ENCODE measurements at places on chromosomes 6 and 20. TPM values are rescaled to one million over a fixed set of nuclear protein-coding genes. Genes with fewer than 3 reads are reported as not detected.

GRCh38 chr6:134316733-134317431 is 1.0 kb downstream of the SGK1 start:
- no peak for DNase-seq

DNA sequence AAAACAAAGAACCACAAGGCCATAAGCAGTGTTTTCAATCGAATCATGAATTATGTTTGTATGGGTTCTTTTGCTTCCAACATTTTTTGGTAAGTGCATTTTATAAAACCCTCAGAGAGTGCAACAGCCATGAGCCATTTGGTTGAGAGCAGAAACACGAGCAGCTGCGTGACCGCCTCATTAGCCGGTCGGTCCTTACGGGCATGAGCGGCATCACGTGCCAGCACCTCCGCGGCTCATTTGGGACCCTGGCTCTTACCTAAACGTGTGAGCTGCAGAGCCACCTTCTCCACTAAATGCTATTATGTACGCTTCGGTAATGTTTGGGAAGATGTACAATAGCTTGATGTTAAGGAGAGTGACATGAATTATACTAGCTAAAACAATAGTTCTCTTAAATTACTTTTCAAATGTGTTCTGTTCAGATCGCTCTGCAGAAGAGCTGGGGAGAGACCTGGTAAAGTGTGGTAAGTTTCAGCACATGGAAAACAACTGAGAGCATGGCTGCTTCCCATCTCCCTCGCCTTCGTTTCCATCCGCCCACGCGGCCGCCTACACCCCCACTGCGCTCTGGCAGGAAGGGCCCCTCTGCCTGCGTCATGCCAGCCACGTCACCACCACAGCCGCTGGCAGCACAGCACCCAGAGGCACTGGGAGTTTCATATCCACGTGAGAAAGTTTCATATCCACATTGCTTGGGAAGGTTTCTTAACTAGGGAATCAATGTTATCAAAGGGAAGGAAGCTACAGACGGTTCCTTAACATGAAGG is 23.7 kb upstream of the PDE10A start:
- DNase-seq = peak; percentile 30

DNA sequence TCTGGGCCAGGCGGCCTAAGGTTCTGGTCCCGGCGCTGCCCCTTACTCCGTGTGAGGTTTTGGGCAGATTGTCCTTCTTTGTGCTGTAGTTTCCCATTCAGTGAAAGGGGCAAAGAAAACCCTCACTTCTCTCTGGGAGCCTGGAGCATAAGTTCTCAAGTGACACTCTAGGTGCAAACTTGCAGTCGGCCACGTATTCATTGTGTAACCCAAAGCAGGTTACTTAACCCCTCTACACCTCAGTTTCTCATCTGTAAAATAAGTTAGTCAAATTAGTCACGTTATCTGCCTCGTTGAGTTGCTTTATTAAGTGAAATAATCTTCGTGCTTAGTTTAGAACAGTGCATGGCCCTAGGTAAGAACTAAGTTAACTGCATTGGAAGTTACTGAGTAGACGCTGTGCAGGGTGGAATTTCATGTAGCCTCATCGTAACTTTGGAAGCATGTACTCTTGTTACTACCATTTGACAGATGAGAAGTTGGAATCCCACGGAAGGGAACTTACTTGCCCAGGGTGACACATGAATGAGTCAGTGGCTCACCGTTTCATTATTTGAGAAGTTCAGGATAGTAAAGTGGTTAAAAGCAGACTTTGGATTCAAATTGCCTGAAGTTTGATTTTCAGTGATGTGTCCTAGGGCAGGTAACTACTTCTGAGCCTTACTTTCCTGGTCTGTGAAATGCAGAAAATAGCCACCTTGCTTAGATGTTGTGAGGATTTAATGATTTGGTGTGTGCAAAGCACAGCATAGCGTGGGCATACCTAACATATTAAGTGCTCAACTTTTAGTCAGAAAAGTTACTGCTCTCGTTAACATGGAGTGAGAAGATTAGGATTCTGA is 556 bp upstream of the MROH8 start:
- DNase-seq = no peak

Gene MBOAT1
- total RNA-seq = 6.3 TPM

- no peak for DNase-seq
Observed at GRCh38 chr6:137878486-137879285, 11.6 kb downstream of the TNFAIP3 start.

DNA sequence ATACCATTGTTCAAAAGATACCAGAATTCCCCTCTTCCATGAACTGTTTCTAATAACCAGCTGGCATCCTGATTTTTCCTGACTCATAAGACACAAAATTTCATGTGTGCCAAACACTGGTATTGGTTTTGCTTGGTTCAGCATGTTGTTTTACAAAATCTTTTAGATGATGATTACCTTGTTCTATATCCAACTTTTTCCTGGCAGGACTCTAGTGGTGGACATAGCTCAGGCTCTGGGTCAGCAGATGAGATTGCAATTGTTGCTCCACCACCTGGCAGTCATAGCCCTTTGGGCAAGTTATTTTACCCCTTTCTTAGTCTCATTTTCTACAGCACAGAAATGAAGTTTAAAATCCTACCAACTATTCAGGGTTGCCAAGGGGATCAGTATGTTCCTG is 6.2 kb downstream of the TRIM38 start:
- DNase-seq = no peak

Gene IL22RA2
- total RNA-seq = not detected

DNA sequence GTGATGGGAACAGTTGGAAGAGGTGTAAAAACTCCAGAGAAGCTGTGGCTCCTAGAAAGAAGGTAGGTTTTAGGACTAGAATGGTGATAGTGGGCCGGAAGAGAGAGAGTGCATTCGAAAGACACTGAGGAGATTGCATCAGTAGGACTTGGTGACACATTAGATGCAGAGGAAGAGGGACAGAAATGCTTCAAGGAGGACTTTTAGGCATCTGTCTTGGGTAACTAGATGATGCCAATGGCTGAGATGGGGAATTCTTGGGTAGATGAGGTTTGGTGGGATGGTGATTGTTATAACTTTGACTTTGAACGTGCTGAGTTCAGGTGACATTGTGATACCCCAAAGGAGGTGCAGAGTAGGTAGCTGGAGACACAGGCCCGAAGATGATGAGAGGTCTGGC is 196.5 kb downstream of the GMPR start:
- no peak for DNase-seq

Gene ANKRD66
- total RNA-seq = not detected

Gene UTRN
- total RNA-seq = 75.2 TPM
